ENCODE measurements at places on chromosomes 1 and 21. TPM values are rescaled to one million over a fixed set of nuclear protein-coding genes. Genes with fewer than 3 reads are reported as not detected.

DNA sequence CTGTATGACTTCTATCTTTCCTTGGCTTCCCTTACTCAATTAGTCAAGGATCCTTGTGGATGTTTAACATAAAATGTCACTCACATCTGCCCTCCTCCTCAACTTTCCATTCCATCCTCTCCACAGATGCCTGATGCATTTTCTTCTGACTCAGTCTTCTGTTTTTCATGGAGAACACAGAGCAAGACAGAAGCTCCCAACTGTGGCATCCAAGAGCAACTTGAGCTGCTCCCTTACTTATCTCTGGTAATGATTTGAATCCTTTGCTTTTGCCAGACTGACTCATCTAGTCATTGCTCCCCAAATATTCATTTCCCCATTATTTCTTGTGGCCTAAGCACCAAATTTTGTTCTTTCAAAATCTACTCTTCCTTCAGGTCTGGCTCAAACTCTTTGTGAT lies 120.6 kb downstream of the LYPLAL1 start:
- no peaks in the 10 kb centered on the region for H3K27me3 ChIP-seq
- no peaks in the 10 kb centered on the region for H3K4me1 ChIP-seq
- H3K4me3 ChIP-seq: no peak overlapping the region
- no peak overlapping the region for H3K27ac ChIP-seq
- no peak for DNase-seq

GRCh38 chr1:64933296-64934070 lies 32.9 kb downstream of the JAK1 start:
- DNase-seq: peak; percentile 76
- H3K4me1 ChIP-seq: peaks cover 62% of the 10 kb centered on the region
- no peaks in the 10 kb centered on the region for H3K36me3 ChIP-seq
- peak overlapping the region; percentile 77 for H3K27ac ChIP-seq

DNA sequence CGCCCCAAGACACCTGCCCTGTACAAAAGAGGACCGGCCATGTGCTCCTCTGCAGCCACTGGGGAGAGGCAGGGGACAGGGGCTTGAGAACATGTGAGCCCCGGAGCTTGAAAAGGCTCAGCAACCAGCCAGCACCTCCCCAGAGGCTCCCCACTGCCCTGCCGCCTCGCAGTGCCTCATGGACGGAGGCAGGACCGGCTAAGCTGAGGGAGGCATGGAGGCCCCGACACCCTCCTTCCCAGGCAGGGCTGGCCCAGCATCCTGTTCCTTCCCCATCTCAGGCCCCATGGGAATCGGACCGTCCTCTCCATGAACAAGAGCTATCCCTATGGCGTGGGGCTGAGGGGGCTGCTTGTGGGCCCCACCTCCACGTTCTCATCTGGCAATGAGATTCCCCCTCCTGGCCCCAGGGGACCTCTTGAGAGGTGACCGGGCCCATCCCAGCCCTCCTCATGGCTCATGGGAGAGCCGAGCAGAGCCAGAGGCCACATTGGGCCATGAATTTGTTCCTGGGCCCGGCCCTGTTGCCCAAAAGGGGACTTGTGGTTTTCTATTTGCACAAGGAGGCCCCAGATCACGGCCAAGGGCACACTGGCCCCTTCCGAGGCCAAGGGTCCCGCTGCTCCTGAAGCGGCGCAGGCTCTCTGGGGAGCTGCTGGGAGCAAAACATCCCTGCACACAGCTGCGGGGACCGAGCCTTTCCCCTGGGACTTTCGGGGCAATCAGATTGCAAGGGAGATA lies 65.2 kb upstream of the ARHGEF16 start:
- peaks cover 8% of the 10 kb centered on the region for H3K4me1 ChIP-seq
- H3K27ac ChIP-seq: no peak overlapping the region
- H3K36me3 ChIP-seq: no peaks in the 10 kb centered on the region
- DNase-seq: no peak
- peaks cover 4% of the 10 kb centered on the region for H3K27me3 ChIP-seq

DNA sequence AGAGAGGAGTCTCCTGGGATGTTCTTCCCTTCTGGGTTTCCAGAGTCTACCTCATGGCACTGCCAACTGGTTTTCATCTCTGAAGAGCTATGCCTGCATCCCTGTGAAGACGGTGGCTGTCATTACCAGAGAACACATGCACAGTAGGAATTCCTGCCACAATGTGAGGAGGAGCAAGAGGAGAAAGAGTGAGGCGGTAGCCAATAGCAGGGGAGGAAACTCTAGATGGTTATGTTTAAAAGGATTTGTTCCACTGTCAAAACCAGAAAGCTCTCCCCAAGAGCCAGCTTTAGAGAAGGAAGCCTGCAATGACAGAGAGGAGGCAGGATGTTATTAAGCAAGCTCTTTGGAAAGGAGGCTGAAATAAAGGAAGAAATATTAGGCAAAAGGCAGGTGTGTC lies 12.3 kb downstream of the LMX1A start:
- no peak overlapping the region for H3K4me3 ChIP-seq
- H3K27me3 ChIP-seq: peaks cover 5% of the 10 kb centered on the region

DNA sequence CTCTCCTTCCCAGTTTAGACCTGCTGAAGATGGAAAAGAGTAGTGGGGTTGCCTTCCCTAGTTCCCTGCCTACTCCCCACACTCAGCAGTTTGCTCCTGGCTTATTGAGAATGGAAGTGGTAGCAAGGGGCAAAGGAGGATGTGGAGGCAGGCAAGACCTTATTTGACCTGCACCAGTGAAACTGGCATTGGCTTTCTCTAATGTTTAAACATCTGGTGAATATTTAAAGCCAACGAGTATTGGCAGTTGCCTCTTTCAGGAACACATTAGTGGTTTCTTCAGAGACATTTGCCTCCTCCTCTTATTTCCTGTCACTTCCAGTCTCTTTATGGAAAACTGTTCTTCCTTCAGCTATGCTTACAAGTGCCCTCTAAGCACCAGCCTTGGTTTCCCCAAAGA lies 62.4 kb upstream of the VAV3 start:
- DNase-seq: no peak
- H3K36me3 ChIP-seq: no peaks in the 10 kb centered on the region
- H3K4me3 ChIP-seq: no peak overlapping the region

Gene MAP10
- 1.3 TPM for total RNA-seq

DNA sequence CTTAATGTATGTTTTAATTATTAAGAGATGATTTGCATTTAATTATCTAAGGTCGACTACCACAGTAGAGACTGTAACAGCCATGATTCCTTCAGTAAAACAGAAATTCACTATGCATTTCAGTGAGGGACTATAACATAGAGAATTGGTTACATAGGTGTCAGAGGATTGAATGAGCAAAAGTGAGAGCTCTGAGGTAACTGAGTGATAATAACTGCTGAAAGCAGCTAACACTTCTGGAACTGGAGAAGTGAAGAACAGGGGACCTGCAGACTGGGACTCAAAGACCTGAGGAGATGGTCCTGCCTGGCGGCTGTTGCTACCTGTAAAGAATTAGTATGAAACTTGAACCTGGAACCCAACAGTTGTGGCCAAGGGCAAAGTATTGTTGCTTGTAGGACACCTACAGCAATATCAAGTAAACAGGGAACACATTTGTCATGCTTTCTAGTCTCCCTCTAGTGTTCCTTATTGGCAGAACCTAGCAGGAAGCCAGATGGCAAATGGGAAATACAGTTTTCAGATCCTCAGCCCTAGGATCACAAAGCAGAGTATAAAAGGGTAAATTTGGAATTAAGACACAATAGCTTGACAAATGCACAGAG lies 110.6 kb downstream of the HS2ST1 start:
- DNase-seq: no peak
- no peaks in the 10 kb centered on the region for H3K27me3 ChIP-seq
- H3K27ac ChIP-seq: no peak overlapping the region
- no peaks in the 10 kb centered on the region for H3K4me1 ChIP-seq
- H3K4me3 ChIP-seq: no peak overlapping the region

DNA sequence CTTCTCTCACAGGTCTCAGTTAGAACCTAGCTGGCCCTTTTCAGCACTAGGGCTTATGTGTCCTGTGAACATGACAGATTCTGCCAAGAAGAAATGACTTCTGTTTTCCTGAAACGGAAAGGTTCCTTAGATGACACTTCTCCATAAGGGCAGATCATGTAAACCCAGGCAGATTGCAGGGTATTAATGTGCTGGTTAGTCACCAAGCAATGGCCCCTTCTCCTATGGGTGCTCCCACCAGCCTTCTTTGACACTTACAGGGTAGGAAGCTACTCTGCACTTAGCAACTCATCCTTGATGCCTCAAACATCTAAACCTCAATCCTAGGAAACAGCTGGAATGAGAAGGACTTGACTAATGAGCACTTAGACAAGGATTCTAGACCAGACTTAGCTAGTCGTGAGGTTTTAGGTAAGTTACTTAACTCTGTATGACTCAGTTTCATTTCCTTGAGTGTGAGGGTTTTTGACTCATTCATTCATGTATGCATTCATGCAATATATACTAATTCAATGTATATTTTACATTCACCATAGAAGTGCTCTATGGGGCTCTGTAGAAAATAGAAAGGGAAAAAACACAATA lies 74.1 kb upstream of the PLXNA2 start:
- DNase-seq: no peak
- peaks cover 4% of the 10 kb centered on the region for H3K27me3 ChIP-seq
- no peaks in the 10 kb centered on the region for H3K4me1 ChIP-seq
- no peak overlapping the region for H3K27ac ChIP-seq
- no peak overlapping the region for H3K4me3 ChIP-seq

DNA sequence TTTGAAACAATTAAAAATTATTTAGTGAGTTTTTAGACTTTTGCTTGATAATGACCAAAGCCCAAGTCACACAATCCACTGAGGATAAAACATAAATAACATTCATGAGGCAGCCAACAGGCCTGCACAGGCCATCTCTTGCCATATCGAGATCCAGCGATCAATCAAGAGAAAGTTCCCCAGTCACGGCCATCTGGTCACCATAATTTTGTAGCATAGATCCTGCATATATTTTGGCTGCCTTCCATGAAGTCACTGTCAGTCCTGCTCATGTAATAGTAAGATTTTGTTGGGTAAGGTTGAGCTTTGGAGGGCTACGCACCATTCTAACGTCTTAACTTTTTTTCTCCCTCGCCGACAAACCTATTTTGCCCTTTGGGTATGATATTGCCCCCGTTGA lies 17.5 kb downstream of the KPNA6 start:
- no peak overlapping the region for H3K4me3 ChIP-seq
- no peak overlapping the region for H3K27ac ChIP-seq
- no peak for DNase-seq
- H3K36me3 ChIP-seq: no peaks in the 10 kb centered on the region
- H3K27me3 ChIP-seq: no peaks in the 10 kb centered on the region

Gene GNG4
- total RNA-seq: not detected

Gene CLIC6
- total RNA-seq: 0.50 TPM

Gene HFM1
- 2.0 TPM for total RNA-seq

- H3K27me3 ChIP-seq: no peaks in the 10 kb centered on the region
- H3K36me3 ChIP-seq: peaks cover 23% of the 10 kb centered on the region
- H3K4me1 ChIP-seq: peaks cover 10% of the 10 kb centered on the region
- no peak for DNase-seq
Observed at GRCh38 chr1:154940651-154941194, 4.2 kb upstream of the PMVK start.

Data from psoas muscle (tissue), 8 donors.